HT1080 (cell line): ENCODE measurements at places on chromosomes 5 and 9.

GRCh38 chr9:134293611-134294152 lies 32.6 kb upstream of the RXRA start:
- no peak for DNase-seq

GRCh38 chr5:59615272-59615671 lies 278.3 kb downstream of the PDE4D start:
- DNase-seq: no peak

GRCh38 chr5:61334868-61335615 lies 3.0 kb downstream of the ZSWIM6 start:
- DNase-seq: peak; percentile 20

GRCh38 chr9:117745598-117745997 lies 41.4 kb downstream of the TLR4 start:
- DNase-seq: no peak

- no peak for DNase-seq
These were observed 60.7 kb downstream of the TAF11L14 start for GRCh38 chr5:17694914-17695313.

DNA sequence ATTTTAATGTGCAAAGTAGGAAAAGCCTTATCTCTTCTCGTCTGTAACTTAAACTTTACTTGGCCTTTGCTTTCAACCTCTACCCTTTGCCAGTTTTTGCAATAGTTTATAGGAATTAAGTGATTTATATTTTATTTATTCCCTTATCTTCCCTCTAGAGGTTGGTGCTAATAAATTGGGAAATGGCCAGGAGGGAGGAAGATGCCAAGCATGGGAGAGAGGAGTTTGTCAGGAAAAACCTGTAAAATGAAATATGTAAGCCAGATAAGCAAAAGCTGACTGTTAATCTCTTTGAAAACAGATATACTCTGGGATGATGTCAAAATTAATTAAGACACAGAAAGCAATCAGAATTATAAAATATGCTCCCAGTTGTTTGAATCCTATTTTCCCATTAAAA lies 484.5 kb downstream of the NR2F1-AS1 start:
- DNase-seq: no peak

- peak; percentile 92 for DNase-seq
These were observed 7.4 kb downstream of the NPR2 start for GRCh38 chr9:35798658-35799374.

DNA sequence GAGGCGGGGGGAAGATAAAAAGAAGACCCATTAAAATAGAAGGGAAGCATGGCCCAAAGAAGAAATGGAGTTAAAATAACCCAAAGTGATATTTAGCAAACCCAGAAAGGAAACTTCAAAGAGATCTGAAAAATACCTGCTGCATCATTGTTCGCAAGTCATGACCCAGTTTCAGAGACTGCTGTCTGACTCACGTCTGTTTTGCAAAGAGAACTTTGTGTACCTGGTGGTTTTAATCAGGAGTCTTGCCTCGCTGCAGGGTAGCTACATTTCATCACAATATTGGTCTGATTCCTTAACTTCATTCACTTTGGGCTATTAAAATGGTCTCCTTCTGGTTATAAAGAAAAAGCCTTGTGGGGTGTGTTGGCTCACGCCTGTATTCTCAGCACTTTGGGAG lies 461.1 kb upstream of the DAP start:
- no peak for DNase-seq

- DNase-seq: no peak
These were observed 85.2 kb downstream of the ATG10 start for GRCh38 chr5:82057051-82057450.

DNA sequence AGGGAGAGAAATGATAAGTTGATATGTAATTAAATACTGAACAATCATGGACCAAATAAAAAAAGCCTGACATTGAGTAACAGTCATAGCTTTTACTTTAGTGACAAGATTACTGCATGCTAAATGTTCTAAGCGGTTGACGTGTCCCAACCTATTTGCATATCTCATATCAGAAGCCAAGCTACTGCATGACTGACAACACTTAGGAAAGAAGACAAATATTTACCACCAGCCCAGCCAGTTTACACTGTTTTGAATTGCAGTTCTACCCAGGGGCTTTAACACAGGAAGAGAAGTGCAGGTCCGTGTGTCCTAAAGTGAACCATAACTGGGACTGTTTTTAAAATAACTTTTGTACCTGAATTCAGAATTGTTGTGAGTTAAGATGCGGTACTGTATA lies 219.9 kb downstream of the PRDM9 start:
- DNase-seq: no peak

DNA sequence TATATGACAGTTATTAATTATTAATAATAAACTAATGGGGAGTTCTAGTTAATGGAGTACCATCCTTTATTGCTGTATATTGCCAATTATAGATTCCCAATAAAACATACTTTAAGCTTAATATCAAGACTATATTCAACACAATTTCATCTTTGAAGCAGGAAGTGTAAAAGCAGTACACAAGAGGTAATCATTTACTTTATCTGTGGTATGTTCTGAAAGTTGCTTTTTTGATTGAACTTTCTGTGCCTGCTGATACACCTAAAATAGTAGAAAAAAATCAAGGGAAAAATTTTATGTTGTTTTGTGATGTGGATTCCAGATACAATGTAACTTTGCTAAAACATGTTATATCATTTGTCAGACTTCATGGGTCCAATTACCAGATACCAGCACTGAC lies 58.0 kb downstream of the ACO1 start:
- DNase-seq: no peak

- DNase-seq: no peak
These were observed 26.6 kb downstream of the DEPDC1B start for GRCh38 chr5:60673334-60673733.

DNA sequence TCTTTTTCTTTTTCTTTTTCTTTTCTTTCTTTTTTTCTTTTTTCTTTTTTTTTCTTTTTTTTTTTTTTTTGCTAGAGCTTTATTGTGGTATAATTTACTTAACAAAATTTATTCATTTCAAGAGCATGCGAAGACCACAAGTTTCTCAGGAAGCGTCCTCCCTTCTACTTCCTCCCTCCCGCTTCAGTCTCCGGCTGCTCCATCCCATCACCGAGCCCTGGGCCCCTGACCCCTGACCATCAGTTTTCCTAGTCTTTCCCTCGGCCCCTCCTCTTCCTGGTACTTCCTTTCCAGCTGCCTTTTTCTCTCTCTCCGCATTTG lies 34.7 kb downstream of the C9orf152 start:
- DNase-seq: no peak

GRCh38 chr5:157976429-157976828 lies 117.5 kb upstream of the CLINT1 start:
- peak; percentile 60 for DNase-seq

GRCh38 chr9:19119801-19120440 lies 7.4 kb downstream of the PLIN2 start:
- DNase-seq: no peak

DNA sequence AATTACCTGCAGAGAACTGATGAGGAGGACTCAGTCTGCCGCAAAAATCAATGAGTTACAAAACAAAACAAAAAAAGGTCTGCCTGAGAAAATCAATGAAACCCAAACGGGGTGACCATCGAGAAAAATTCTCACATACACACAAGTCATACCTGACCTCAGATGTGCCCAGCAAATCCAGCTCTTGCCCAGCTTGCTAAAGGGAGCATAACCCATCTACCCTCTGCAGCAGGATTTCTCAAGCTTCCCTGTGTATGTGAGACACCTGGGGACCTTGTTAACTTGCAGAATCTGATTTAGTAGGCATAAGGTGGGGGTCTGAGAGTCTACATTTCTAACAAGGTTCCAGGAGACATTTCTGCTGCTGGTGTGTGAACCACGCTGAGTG lies 126.3 kb downstream of the TLE1 start:
- no peak for DNase-seq
